ENCODE measurements at places on chromosomes 1 and 21.
A peak's percentile ranks its signal among the peaks of the same experiment; 100 is the strongest.

DNA sequence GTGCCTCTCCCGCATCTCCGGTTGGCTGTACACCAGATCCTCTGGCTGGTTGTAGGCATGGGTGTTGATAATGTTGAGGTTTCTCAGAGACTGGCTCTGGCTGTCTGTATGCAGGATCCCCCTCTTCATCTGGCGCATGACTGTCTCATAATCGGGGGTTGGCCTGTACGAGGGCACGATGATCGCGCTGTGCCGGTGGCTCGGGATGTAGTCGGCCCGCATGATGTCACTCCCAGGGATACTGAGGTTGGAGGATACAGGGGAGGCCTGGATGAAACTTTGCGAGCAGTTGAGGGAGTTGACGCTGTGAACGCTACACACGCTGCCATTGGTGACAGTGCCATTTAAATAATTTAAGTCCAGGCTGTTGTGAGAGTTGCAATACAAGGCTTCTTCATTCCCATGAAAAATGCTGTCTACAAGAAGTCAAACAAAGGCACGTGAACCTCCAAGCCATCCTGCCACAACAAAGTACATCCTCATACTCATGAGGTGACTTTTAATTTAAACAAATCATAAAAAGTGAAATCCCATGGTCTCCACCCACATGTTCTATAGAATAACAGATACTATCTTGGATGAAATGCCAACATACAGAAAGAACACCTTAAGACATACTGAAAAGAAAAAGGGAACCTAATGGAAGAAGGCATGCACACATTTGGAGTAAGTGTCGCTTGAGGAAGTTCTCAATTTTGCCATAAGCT lies 103.6 kb downstream of the SMYD2 start:
- no peak for DNase-seq

DNA sequence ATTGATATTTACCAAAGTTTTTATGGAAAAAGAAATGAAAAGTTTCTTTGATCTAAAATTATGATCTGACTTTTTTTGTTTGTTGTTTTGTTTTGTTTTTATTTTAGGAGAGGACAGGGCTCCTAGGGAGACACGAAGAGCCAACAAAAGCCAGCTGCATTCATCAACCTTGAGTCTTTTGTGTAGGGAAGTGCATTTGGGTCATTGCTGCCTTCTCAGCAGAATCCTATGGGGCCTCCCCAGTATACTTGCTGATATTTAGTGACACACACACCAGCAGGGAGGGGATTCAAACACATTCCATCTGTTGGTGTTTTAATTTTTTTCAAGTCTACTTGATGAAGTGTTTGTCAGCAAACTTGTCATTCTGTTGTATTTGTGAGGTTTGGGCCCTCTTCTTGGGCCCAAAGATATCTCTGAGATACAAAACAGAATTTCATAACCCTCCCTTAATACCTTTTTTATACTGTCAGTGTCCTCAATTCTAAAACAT lies 203.5 kb downstream of the NTNG1 start:
- no peak for DNase-seq

- peak; percentile 61 for DNase-seq
These were observed 183.8 kb downstream of the DHRS3 start for GRCh38 chr1:12434174-12434573.

- peak; percentile 68 for DNase-seq
These were observed 157.1 kb upstream of the NRIP1 start for GRCh38 chr21:15221799-15222386.

DNA sequence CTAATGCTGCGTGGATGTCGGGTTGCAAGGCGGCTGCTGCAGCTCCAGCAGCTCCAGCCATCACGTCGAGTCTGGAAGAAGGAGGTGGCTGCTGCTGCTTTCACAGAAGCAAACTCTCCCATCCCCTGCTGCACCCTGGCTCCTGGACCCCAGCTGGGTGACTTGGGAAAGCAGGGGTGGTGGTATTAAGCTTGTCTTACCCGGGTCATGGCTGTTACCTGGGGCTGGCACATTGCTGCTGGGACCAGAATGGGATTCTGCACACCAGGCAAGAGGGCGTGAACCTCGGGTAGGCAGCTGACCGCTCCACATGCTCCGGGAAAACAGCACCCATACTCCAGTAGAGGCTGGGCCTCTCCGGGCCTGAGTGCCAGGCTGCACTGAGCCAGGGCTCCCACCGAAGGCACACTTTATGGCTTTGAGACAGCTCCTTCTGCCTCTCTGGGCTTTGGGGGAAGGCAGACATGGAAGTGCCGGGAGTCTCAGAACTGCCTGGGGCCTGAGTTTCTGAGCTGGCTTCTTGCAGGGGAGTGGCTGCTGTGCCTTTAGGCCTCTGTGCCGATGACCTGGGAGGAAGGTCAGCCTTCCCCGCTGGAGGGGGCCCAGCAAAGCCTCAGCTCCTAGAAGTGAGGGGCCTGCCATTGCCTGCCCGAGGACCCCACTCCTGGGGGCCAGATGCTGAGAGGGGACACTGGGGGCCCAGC lies 1.2 kb downstream of the SMIM1 start:
- DNase-seq = no peak

- no peak for DNase-seq
These were observed 313.8 kb downstream of the TGFB2 start for GRCh38 chr1:218658899-218659298.

GRCh38 chr1:227378871-227379554 lies 60.7 kb upstream of the CDC42BPA start:
- DNase-seq = no peak

DNA sequence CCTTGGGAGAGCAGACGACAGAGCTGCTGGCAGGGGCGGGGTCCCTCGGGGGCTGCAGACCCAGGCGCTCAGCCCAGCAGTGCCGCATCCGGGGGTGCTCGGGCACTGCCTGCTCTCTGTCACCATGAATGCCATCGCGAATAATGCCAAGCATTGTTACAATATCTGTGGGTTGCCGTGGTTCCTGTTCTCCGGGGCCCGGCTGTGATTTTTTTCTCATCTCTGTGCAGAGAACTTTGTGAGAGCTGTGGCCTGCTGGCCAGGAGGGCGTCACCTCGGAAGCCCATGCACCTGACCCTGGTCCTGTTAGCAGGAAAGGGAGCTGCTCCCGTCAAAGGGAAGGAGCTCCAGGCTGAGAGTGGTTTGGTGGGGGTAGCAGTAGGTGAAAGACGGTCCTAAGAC lies 70.4 kb downstream of the PRDM16 start:
- no peak for DNase-seq

DNA sequence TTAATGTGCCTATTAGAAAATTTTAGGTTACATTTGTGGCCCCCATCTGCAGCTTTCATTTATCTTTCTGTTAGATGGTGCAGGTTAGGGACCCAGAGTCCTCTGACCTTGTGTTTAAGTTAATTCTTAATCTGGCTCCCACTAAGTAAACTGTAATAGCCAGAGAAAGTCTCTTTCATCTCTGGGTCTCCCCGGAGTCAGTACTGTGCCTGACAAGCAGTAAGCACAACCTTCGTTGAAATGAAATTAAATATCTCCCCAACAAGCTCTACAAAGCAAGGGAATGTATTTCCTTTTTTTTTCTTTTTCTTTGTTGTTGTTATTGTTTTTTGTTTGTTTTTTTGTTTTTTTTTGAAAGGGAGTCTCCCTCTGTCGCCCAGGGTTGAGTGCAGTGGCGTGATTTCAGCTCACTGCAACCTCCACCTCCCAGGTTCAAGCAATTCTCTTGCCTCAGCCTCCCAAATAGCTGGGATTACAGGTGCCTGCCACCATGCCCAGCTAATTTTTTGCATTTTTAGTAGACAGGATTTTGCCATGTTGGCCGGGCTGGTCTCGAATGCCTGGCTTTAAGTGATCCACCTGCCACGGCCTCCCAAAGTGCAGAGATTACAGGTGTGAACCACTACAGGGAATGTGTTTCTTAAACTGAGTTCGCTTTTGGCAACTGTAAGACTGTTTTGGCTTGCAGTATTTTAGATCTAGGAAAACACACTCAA lies 81.6 kb downstream of the HHIPL2 start:
- DNase-seq = no peak

DNA sequence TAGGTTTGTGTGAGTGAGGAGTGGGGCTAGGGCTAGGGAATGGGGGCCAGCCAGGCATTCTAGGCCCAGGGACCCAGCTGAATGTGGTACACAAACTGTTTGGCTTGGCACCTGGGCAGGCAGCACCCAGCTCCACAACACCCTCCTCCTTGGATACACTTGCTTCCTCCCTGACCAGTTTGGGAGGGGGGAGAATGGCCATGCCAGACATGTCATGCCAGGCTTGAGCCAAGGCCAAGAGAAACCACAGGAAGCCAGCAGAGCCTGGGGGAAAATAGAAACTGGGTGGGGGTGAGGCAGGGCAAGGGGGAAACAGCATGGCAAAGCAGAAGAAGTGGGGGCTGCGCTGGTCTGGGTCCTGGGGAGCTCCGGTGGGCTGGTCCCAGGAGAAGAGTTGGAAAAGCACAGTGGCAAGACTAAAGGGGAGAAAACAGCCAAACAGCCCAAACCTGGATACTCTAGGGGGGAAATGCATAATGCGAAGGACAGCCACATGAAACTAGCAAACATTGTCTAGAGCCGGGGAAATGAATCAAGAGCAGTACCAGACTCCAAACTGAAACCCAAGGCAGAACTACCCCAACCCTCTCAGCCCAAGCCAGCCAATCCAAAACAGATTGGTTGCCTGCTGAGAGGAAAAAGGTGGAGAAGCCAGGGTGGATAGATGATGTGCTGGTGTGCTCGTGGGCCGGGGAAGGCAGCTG lies 47.9 kb downstream of the LGR6 start:
- DNase-seq = no peak

- no peak for DNase-seq
These were observed 6.9 kb downstream of the SLC26A9 start for GRCh38 chr1:205936311-205936710.

- no peak for DNase-seq
These were observed 995 bp upstream of the ZBTB48 start for GRCh38 chr1:6578624-6579373.

DNA sequence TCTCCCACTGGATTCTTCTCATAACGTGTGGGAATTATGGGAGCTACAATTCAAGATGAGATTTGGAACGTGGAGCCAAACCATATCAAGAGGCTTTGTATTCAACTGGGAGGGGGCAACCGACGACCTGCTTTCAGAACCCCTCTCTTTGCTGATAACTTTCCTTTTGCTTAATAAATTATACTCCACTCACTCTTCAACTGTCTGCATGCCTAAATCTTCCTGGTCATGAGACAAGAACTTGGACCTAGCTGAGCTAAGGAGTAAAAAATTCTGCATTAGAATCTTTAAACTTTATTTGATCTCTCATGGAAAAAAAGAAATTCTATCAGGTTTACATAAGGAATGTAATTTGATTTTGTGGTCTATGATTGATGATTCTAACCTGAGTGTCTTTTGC lies 86.7 kb upstream of the CYYR1 start:
- DNase-seq = no peak

DNA sequence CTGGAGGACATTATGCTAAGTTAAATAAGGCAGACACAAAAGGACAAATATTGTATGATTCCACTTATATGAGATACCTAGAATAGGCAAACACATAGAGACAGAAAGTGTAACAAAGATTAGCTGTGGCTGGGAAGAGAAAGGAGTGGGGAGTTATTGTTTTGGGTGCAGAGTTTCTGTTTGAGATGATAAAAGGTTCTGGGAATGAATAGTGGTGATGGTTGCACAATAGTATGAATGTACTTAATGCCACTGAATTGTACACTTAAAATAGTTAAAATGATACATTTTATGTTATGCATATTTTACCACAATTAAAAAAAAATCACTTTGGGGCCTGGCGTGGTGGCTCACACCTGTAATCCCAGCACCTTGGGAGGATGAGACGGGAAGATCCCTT lies 21.2 kb upstream of the ERO1B start:
- no peak for DNase-seq

DNA sequence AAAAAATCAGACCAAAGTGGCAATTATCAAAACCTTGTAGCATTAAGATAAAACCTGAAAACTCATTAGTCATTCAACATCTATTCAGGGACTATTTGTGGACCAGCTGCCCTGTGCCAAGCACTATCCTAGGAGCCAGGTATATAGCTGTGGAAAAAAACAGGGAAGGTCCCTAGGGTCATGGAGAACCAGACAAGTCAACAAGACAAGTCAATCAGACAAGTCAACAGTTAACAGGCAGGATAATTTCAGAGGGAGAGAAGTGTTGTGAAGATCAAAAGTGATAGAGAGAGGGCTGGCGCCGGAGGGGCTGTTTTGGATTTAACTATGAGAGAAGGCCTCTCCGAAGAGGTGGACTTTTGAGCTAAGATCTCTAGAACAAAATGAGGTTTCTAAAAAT lies 3.3 kb upstream of the ATP1A4 start:
- no peak for DNase-seq

- DNase-seq = no peak
These were observed 106.7 kb upstream of the KLHDC7A start for GRCh38 chr1:18373882-18374493.

DNA sequence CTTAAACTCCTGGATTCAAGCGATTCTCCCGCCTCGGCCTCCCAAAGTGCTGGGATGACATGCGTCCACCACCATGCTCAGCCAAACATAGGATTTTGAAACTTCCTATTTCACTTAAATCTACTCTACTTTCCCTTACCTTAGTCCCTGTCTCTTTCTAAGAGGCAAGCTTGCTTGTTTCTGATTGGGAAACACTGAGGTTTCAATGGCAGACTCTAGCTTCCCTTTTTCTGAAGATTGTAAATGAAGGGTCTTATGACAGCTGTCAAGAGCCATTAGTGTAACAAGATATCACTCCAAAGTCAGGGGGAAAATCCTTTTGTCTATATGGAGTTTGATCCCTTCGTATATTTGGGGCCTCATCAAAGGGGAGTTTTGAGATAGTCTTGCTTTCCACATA lies 23.5 kb upstream of the LMO4 start:
- DNase-seq = no peak

DNA sequence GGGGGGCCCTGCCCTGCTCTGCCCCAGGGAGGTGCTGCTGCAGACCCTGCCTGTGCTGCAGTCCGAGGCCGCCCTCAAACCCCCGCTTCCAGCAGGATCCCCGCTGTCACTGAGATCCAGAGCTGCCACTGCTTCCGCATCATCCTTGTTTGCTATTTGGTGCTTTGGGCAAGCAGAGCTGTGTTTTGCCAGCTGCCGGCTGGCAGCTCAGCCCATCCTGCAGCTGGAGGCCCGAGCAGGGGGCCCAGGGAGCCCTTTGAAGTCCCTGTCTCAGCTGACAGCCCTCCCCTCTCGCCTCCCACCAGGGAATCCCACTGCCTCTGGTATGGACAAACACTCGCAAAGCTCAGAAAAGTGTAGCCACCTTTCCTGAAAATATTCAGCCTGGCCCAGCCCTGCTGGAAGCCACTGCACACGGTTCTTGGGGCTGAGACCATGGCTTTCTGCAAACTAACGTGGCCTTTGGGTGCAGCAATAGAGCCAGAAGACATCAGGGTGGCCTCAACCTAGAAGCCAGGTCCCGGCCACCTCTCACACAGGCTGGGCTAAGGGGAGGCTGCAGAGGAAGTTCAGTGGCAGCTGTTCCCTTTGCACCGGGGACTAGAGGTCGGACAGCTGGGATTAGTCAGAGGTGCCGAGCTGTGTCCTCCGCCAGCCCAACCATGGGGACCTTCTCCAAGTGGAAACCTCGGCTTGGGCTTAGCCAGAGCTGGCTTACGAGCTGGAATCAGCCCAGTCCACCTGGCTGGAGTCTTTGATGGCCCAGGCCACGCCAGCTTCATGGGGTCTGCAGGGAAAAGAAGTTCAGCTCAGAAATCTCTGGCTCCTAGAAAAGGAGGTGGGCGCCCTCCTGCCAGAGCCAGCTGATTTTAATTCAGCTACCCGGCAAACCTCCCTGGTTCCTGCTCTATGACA lies 107.1 kb downstream of the SPSB1 start:
- no peak for DNase-seq

- DNase-seq = no peak
These were observed 54.2 kb downstream of the FCRL5 start for GRCh38 chr1:157497987-157498735.

GRCh38 chr1:69649383-69649990 lies 81.8 kb downstream of the LRRC7 start:
- DNase-seq = no peak

Measured in CD4-positive, alpha-beta T cell treated with Interferon alpha-2 for 1 hour (primary cell).